Sigmoid colon (tissue), 7 donors: ENCODE measurements at places on chromosomes 5 and 9. TPM values are rescaled to one million over a fixed set of nuclear protein-coding genes. Genes with fewer than 3 reads are reported as not detected.

The CKMT2 gene
- total RNA-seq: 2.9 TPM

The OR13C4 gene
- total RNA-seq: not detected

The PRR7 gene
- 2.2 TPM for total RNA-seq

The KIF27 gene
- 7.8 TPM for total RNA-seq

GRCh38 chr9:26955222-26955903 is 849 bp upstream of the IFT74 start:
- peak overlapping the region; percentile 61 for H3K4me3 ChIP-seq
- no peak for DNase-seq
- H3K27ac ChIP-seq: peak overlapping the region; percentile 83
- no peaks in the 10 kb centered on the region for H3K36me3 ChIP-seq

GRCh38 chr5:166262395-166262794 is 2029.0 kb upstream of the WWC1 start:
- H3K36me3 ChIP-seq: no peaks in the 10 kb centered on the region
- H3K4me1 ChIP-seq: no peaks in the 10 kb centered on the region
- DNase-seq: no peak
- no peaks in the 10 kb centered on the region for H3K27me3 ChIP-seq

DNA sequence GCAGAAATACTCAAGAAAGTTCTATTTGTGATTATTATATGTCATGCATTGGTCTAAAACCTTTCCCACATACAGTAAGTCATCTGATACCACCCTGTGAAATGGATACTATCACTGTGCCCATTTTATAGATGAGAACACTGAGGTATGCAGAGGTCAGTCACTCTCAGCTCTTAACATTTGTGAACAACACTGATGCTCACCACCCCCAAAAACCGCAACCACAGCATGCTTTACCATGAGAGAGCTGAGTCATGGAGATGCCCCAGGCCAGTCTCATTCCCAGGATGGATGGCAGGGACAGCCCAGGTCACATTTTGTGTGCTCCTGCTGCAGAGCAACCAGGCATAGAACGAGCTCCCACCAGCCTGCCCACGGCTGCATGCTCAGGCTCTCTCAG is 53.5 kb upstream of the IRX1 start:
- no peak overlapping the region for H3K4me3 ChIP-seq
- no peaks in the 10 kb centered on the region for H3K4me1 ChIP-seq
- no peak for DNase-seq
- H3K27ac ChIP-seq: no peak overlapping the region
- H3K27me3 ChIP-seq: no peaks in the 10 kb centered on the region

DNA sequence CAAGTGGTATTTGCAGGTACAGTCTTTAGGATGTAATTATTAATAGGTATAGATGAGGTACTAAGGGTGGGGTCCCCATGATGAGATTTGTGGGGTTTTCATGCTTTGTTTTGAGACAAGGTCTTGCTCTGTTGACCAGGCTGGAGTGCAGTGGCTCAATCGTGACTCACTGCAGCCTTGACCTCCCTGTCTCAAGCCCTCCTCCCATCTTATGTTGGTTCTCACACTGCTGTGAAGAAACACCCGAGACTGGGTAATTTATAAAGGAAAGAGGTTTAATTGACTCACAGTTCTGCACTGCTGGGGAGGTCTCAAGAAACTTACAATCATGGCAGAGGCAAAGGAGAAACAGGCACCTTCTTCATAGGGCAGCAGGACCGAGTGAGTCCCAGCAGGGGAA is 217.5 kb downstream of the CDK5RAP2 start:
- H3K27ac ChIP-seq: no peak overlapping the region
- no peaks in the 10 kb centered on the region for H3K36me3 ChIP-seq
- no peak for DNase-seq
- H3K27me3 ChIP-seq: no peaks in the 10 kb centered on the region
- no peak overlapping the region for H3K4me3 ChIP-seq

GRCh38 chr5:142466195-142466971 is 141.6 kb upstream of the SPRY4 start:
- DNase-seq: no peak
- H3K36me3 ChIP-seq: no peaks in the 10 kb centered on the region
- no peak overlapping the region for H3K4me3 ChIP-seq
- no peak overlapping the region for H3K27ac ChIP-seq
- H3K4me1 ChIP-seq: peaks cover 15% of the 10 kb centered on the region
- H3K27me3 ChIP-seq: no peaks in the 10 kb centered on the region

GRCh38 chr9:136232969-136233368 is 12.6 kb downstream of the QSOX2 start:
- peaks cover 6% of the 10 kb centered on the region for H3K36me3 ChIP-seq
- no peak for DNase-seq
- no peak overlapping the region for H3K4me3 ChIP-seq
- no peak overlapping the region for H3K27ac ChIP-seq
- no peaks in the 10 kb centered on the region for H3K4me1 ChIP-seq
- H3K27me3 ChIP-seq: no peaks in the 10 kb centered on the region
